ENCODE measurements at places on chromosomes 1 and 21.

DNA sequence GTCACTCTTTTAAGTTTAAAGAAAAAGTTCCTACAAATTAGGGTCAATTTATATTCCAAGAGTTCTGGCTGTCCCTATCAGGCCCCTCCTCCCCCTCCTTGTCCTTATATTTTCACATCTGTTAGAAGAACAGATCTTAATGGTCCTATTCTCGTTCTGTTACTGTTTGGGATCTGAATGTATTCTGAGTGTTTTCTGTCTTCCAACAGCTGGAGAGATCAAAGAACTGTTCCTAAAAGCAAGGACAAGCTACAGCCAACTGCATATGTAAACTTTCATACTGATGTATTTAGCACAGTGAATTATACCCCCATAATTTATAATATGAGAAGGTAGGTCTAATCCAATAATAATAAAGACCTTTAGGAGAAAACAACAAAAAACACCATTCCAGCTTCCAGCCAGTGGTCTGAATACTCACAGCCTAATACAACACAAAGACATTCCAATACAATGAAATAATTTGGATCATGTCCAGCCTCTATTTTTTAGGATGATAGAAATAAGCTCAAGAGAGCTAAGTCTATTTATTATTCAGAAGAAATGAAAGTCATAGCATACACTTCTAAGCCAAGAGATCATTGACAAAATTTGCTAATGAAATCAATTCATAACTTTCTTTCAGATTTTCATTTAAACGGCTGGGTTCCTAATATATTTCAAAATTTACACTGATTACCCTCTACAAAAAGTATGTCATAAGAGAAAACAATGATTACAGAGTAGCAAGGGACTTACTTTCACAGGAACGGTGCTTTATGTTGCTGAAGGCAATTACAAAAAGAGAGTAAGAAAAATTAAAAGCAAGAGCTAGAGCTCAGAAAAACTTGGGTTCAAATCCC, 25.3 kb downstream of the WLS start:
- no peak for DNase-seq

- DNase-seq: no peak
These were observed 224.2 kb downstream of the NPHP4 start for GRCh38 chr1:5768014-5768413.

DNA sequence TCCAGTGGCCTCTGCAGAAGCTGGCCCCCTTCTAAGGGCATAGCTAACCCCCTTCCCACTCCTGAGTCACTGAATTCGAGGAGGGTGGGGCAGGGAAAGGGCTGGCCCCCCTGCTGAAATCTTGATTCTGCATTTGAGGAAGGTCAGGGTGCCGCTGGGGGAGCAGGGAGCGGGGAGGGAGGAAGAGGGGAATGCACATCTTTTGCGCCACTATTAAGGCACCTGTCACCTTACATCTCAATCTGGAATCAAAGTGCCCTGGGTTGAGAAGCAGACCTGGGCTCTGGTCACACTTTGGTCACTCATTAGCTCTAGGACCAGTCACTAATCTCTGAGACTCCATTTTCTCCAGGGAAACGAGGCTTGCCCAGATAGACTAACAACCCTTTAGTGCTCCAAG, 62.0 kb downstream of the TOR1AIP2 start:
- DNase-seq: no peak

DNA sequence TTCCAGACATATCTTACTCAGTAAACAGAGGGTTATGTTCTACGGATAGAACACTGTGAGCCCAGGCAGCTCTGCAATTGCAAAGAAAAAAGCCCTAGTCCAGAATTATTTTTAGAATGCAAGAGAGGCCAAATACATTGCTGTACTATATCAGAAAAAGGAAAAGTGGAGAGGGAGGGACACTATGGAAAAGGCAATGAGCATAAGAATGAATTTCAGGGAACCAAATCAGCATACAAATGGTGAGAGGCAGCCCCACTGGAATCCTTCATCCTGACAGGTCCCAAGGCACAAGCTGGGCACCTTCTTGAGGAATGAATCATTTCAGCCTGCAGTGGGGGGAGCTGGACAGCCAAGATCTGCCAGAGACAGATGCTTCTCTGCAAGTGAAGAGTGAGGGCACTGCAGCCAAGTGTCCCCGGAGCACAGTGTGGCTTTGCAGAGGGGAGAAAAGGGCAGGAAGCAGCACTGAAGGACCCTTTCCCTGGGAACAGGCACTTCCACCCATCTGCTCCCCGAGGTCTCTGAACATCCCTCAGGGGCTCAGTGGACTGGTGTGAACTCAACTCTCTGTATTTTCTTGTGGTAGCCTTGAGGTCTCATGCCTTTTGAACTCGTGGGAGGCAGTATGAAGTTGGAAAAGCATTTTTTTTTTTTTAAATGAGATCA, 115.6 kb downstream of the XCL2 start:
- no peak for DNase-seq

- no peak for DNase-seq
These were observed 46.1 kb downstream of the ACKR1 start for GRCh38 chr1:159250638-159251216.

DNA sequence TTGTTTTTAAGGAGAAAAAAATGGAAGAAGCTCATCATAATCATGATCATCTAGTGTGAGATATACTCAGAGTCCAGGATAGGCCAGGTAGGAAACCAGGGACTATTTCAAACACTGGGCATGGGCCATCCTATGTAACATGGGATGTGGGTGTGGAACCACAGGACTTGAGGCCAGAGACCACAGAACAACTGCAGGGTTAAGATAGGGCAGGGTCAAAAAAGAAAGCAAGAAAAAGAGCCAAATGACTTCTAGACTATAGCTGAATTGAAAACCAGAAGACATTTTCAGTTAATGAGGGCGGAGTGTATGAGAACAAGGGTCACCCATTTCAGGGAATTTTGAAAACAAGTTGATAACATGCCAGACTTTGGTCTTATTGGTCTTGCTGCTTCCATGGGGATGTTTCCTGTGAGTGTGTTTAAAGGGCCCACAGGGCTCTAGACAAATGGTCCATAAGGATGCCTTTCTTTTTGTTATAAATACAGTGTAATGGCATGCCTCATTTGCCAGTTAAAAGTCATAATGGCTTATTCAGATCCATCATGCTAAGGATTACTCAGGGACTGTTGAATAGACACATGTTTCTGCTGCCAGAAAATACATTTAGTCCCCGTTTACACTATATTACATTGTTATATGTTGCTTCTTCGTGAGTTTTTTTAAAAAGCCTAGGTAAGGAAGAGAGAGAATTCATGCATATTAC, 182.0 kb upstream of the C21orf91 start:
- no peak for DNase-seq

DNA sequence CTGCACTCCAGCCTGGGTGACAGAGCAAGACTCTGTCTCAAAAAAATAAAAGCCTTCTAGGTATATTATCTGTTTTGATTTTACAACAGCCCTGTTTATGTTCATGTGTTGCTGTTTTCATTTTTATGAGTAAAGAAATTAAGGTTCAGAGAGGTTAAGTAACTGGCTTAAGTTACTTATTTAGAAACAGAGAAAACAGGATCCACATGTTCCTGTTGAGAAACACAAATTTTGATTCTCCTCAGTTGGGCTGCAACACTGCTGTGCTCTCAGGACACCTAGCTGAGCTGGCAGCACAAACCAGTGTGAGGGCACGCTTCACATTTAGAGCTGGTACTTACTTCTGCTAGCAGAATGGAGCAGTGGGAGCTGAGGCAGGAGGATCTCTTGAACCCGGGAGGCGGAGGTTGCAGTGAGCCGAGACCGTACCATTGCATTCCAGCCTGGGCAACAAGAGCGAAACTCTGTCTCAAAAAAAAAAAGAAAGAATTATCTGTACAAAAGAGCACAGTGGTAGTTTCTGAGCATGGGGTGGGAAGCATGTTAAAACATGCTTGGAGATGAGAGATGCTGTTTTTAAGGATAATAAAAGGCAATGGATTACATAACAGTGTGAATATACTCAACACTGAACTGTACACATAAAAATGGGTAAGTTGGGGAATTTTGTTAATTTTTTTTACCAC, 2.4 kb downstream of the SPRTN start:
- DNase-seq: no peak

- DNase-seq: no peak
These were observed 17.0 kb upstream of the SH2D2A start for GRCh38 chr1:156833603-156834002.

Measured in stimulated activated CD4-positive, alpha-beta T cell treated with anti-CD3 and anti-CD28 coated beads, Interleukin-1b, Interleukin-23, amount 100 ng/mL, for 24 hours (primary cell).